ENCODE measurements at places on chromosomes 5 and 9.

DNA sequence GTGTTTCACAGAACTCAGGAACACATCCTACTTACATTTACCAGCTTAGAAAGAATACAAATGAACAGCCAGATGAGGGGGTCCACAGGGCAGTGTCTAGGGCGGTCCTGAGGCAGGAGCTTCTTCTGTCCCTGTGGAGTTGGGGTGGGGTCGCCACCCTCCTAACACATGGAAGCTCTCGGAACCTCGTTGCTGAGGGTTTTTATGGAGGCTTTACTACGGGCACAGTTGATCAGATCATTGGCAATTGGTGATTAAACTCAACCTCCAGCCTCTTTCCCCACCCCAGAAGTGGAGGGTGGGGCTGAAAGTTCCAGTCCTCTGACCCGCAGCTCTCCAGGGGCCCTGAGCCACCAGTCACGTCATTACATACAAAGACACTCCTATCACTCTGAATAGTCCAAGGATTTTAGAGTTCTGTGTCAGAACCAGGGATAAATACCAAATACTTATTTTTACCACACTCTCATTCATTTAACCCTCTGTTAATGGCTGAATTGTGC, 156.9 kb downstream of the COL23A1 start:
- DNase-seq: no peak

GRCh38 chr9:114488398-114489129, 16.7 kb downstream of the WHRN start:
- DNase-seq: no peak

DNA sequence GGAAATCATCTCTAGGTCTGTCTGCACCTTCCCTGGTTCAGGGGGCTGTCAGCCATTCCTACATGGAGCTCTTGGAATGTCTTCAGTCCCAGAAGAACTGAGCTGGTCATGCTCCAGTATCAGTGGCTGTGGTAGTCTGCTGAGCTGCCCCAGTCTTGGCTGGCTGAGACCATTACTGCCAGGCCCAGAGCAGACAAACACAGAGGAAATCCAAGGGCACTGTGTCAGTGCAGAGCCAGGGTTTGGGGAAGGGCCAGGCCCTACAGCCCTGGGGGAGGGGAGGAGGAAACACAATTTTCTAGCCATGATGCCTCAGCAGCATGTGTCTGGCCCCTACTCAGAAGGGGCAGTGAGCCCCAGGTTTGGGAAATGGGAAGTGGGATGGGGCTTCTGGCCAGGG, 58.4 kb downstream of the ARHGEF37 start:
- DNase-seq: no peak

- DNase-seq: no peak
These were observed 84.8 kb upstream of the MIER3 start for GRCh38 chr5:57036761-57037160.

DNA sequence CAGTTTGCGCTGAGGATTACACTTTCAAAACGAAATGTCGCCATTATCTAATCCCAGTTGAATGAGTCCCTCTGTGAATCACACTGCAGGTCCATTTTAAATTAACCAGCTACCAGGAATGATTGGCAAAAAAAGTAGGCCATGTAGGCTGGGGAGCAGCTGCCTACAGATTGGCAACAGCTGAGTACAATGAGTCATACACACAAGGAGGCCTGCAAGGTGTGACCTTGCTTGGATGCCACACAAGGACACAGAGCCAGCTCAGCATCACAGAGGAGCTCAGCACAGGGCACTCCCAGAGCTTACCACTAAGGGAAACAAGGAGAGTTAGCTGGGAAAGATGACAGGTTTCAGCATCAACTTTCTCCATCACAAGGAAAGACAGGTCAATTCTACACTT, 12.9 kb downstream of the HAVCR1 start:
- no peak for DNase-seq

GRCh38 chr5:56346741-56347535, 113.8 kb upstream of the ANKRD55 start:
- peak; percentile 93 for DNase-seq

GRCh38 chr9:132005899-132006298, 73.8 kb downstream of the MED27 start:
- peak; percentile 34 for DNase-seq

GRCh38 chr5:150422075-150422474, 9.4 kb upstream of the CD74 start:
- no peak for DNase-seq

DNA sequence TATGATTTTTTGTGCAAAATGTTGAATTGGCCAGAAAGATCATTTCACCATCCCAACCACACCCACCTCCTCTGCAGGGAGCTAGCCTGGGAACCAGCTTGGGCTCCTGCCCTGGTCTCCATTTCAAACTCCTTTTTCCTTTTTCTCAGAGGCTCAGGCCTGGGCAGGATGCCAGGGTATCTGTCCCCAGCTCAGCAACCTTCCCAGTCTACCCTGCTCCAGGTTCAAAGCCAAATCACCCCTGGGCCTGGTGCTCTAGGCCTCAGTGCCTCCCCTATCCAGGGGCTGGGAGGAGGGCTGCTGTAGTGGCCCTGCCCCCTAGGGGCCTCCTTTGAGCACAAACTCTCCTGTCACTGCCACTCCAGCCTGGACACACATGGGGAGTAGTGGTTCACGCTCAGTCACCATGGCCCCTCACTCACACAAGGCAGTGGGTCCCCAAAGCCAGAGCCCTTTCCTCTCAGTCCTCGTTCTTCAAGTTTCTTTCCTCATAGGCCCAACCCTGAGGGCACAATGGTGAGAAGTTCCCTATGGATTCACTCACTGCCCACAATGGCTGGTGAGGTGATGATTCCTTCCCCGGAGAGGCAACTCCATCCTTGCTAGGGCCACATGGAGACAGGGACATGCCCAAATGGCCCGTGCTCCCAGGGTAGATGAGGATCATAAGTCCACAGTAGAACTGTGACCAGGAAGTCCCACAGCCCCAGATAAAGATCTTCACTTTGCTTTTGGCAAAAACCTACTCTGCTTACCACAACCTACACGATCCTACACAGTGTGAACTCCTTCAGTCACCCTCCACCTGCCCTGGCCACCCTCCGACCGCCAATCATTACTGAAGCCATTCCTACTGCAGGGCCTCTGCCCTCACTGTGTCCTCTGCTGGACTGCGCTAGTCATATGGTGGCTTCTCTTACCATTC, 1.6 kb upstream of the ST6GALNAC4 start:
- DNase-seq: peak; percentile 67

DNA sequence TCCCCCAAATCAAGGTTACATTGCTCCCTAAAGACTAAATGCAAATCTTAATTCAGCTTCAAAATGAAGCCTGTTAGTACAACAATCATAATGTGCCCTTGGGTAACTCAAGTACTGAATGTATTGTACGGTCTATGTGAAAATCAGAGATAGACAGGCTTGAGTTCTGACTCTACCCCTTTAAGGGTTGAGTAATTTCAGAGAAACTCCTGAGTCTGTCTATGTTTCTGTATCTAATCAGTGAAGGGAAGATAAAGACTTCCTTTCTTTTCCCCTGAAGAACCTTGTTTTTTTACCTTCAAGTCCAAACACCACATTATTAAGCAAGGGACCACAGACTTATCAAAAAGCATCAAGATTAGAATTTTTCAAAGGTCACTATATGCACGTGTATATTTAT, 108.2 kb downstream of the MPDZ start:
- no peak for DNase-seq

DNA sequence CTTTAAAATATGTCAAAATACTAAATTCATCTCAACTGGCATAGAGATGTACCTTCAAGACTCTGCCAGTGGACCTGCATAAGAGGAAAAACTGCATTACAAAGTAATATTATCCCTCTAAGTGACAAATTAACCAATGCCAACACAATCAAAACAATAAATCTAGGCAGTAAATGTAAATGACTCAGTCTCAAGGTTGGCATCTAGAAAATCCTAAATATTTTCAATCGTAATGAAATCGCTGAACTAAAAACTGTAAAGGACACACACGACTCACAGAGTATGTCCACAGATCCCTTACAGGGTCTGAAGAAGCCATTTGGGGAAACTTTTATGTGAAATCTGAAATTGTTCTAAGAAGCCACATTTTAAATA, 31.2 kb downstream of the ERMP1 start:
- peak; percentile 45 for DNase-seq

DNA sequence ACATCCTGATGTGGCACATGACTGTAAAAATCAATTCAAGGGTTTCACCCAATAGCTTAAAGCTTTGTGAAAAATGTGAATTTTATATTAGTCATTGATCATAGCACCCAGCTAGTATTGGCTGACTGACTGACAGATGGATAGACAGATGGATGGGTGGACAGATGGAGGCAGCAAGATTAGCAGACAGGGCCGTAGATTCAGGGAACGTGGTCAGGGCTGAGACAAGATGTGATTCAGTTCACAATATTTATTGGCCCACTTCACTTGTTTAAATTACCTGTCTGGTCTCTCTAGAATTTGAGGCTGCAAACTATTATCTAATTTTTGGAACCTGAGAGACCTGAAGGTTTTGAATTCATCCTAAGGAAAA, 12.0 kb upstream of the PCSK5 start:
- no peak for DNase-seq

- peak; percentile 92 for DNase-seq
These were observed 123.1 kb downstream of the LIFR start for GRCh38 chr5:38433160-38433861.

DNA sequence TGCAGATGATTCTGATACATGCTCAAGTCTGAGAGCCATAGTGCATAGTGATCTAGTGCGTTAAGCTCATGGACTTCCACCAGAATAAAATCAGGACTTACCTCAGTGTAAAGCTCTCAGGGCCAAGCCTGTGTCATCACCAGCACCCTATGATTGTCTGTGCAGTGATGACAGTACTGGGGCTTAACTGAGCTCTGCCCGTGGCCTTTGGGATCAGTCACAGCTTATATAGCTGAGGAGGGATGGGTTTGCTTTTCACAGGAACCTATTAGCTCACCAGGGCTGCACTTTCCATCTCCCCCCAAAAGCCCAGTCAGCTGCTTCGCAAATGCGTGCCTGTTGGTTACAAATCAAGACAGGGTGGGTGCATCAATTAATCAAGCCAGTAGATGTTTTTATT, 246.9 kb downstream of the NR3C1 start:
- no peak for DNase-seq

GRCh38 chr9:106682420-106682819, 180.5 kb upstream of the ZNF462 start:
- no peak for DNase-seq

- DNase-seq: peak; percentile 66
These were observed 68.1 kb downstream of the RNF38 start for GRCh38 chr9:36332006-36332405.

GRCh38 chr5:113202746-113203716, 226.4 kb downstream of the DCP2 start:
- no peak for DNase-seq

GRCh38 chr5:71014176-71014575, 11.0 kb downstream of the NAIP start:
- no peak for DNase-seq

DNA sequence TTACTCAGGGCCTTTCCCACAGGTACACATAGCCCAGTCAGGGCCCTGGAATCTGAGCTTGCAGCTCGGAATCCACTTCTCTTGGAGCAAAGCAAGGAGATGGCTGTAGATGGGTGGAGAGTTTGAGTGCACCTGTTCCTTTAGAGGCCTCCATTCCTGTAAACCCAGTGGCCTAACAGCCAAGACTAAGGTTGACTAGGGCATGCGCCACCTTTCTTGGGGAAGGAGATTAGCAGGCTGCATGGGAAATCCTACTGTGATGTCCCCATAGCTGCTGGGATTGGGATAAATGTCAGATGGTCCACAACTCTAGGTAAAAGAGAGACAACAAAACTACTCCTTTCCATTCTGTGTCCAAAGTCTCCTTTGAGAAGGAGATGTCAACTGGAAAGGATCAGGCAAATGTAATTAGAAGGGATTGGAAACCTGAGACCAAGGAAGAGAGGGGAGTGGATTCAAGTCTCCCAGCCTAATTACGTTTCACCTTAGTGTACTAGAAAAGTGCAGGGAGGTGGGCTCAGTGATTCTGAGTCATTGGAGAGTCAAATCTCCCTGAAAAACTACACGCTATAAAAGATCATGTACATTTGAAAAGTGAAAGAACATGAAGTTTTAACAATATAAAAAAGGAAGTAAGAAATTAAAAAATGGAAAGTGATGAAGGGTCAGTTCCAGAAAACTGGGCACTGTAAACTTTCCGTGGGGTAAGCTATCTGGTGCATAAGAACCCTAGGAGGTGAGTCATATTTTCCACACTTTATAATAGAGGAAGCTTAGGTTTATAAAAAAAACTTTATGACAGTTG, 104.2 kb downstream of the SEC61B start:
- peak; percentile 71 for DNase-seq

GRCh38 chr5:102670224-102670836, 84.8 kb upstream of the PAM start:
- peak; percentile 25 for DNase-seq

DNA sequence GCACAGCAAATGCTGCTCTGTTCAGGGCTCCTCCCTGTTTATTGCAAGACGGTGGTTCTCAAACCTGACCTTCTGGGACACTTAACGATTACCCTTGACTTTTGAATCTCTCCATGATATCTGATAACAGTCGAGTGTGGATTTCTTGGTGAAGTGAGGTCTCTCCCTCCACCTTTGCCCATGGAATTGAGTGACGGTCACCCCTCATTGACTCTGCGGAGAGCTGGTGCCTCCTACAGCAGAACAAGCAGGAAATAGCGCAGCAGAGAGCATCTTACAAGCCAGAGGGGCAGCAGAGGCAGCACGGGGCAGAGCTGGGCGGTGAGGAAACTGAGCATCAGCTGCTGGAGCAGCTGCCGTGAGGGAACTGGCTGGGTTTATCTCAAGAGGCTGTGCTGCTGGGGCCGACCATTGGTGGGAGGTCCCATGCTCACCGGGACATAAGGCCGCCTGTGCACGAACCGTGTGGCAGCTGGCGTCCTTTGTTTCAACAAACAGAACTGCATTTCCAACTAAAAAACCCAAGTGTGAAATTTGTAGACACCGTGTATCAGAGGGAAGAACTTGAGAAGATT, 189.8 kb downstream of the MTRR start:
- DNase-seq: no peak

- peak; percentile 49 for DNase-seq
These were observed 32.2 kb upstream of the TNFAIP8 start for GRCh38 chr5:119323601-119324000.

DNA sequence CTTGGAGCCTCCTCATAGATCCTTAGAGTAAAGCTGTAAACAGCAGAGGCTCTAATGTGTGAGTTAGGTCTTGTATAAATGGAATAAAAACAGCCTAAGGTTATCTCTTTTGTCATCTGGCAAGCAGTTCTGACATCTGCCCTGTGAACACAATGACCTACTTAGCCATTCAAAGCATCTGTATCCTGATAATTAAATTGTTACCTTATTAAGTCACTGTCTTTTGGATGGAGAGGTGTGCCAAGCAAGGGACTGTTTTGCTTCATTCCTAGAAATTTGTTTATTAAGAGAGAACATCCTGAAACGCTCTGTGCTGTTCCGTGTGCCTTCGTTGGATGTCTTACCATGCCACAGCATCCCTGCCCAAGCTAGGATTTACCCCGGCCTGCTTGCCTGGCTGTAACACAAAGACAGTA, 1.5 kb downstream of the LSM11 start:
- peak; percentile 5 for DNase-seq

- DNase-seq: no peak
These were observed 35.1 kb upstream of the ORM1 start for GRCh38 chr9:114287763-114288192.

- DNase-seq: no peak
These were observed 44.7 kb upstream of the OTP start for GRCh38 chr5:77683171-77683732.

- DNase-seq: no peak
These were observed 26.1 kb downstream of the SMIM32 start for GRCh38 chr5:136166909-136167308.
